ENCODE measurements at places on chromosomes 2 and 18.
A peak's percentile ranks its signal among the peaks of the same experiment; 100 is the strongest.

DNA sequence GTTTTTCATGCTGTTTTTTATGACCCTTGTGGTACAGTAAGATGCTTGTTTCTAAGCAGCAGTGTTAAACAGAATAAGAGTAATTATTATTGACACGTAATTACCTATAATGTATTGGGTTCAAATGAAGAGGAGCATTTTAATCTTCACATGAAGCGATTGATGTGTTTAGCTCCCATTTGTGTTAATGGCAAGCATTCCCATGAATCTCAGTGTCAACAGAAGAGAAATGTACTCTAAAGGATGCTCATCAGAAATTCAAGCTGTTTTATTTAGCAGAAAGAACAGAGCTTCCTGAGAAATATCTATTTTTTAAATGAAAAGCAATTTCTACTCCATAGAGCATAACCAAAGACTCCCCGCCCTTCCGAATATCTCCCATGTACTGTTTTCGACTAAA is 341.3 kb upstream of the LINC00305 start:
- no peak for DNase-seq

GRCh38 chr18:61719671-61720070 is 173.1 kb downstream of the RNF152 start:
- DNase-seq: no peak

GRCh38 chr2:201900362-201900761 is 94.0 kb downstream of the CDK15 start:
- no peak for DNase-seq

- no peak for DNase-seq
These were observed 47.4 kb downstream of the FSIP2 start for GRCh38 chr2:185785851-185786473.

GRCh38 chr2:237765875-237766274 is 32.7 kb upstream of the RBM44 start:
- no peak for DNase-seq

DNA sequence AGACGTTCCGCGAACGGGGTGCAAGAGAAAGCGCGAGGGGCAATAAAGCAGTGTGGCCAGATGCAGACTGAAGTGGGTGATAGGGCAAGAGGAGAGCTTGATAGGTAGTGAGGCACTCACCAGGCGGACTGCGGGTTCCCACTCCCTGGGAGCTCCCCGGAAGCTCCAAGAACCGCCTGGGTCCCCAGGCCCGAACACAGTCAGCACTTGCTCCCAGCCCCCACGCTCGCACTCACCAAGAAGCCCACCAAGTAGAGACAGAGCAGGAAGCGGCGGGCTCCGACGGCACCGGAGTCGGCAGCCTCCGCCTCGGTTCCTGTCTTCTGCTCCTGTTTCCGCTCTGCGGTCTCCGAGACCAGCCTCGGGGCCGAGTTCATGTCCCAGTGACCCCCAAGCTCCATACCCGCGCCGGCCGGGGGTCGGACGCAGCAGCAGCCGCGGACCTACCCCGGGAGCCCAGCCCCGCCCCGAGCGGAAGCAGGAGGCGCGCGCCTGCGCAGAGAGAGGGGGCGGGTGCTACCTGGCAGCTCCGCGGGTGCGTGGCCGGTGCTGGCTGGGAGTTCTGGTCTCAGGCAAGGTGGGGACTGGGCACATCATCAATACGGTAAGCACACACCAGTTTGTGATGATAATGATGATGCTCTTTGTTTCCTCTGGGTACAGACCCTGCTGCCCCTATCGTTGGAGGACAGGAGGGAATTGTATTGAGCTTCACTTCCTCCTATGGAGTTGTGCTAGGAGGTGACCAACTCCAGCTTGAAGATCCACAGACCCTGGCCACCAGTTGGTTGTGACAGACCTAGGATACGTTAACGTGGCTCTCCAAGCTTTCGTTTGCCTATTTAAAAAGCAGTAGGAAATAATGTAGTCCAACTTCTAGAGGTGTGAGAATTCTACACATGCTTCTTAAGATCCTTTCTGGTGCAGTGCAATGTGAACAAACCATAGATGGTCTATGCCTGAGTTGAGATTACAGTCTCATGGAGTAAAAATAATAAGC is 25.1 kb upstream of the TMEM182 start:
- DNase-seq: peak; percentile 85
